ENCODE measurements at places on chromosomes 1 and 21.
A peak's percentile ranks its signal among the peaks of the same experiment; 100 is the strongest.

DNA sequence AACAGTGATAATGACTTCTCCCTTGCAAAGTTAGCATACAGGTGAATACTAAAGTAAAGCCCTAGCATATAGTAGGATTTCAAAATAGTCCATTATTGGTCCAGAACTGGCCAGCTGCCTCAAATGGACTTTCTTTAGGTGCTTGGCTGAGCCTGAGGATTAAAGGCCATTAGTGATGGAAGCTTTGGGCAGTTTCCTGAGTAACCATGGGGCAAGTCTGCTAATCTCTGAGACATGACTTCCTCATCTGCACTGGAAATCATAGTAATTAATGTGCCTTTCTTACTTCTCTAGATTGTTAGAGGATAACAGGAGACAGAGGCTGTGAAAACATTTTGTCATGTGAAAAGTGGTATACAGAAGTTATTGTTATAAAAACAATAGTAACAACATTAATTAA lies 156.5 kb upstream of the UBE2U start:
- H3K4me3 ChIP-seq: no peak overlapping the region
- H3K27ac ChIP-seq: no peak overlapping the region
- H3K27me3 ChIP-seq: no peaks in the 10 kb centered on the region

GRCh38 chr1:116760996-116761665 lies 6.9 kb downstream of the CD2 start:
- H3K4me3 ChIP-seq: no peak overlapping the region
- DNase-seq: no peak
- peaks cover 23% of the 10 kb centered on the region for H3K4me1 ChIP-seq
- H3K27me3 ChIP-seq: no peaks in the 10 kb centered on the region
- H3K36me3 ChIP-seq: no peaks in the 10 kb centered on the region

DNA sequence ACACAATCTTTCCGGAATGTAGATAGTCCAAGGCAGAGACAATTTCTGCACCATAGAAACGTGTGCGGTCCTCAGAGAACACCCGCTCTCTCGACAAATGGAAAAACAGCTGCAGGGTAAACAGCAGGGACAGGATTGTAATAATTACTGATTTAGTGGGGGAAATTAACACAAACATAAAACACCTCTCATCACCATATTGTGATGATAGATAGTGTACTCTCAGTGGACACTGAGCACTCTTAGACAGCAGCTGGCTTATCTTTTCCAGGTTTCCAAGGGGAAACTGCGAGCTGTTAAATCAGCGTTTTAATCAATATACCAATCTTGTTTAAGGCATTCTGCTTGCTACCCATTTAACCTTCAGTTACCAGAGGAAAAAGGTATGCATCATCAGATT lies 277.1 kb downstream of the AKT3 start:
- H3K27ac ChIP-seq: no peak overlapping the region
- H3K4me3 ChIP-seq: no peak overlapping the region
- no peak for DNase-seq
- no peaks in the 10 kb centered on the region for H3K4me1 ChIP-seq
- peaks cover 5% of the 10 kb centered on the region for H3K36me3 ChIP-seq

GRCh38 chr1:63775418-63776127 lies 1.8 kb downstream of the ROR1 start:
- H3K27ac ChIP-seq: peak overlapping the region; percentile 86
- H3K36me3 ChIP-seq: no peaks in the 10 kb centered on the region
- H3K27me3 ChIP-seq: peaks cover 29% of the 10 kb centered on the region
- peaks cover 64% of the 10 kb centered on the region for H3K4me1 ChIP-seq

- H3K27ac ChIP-seq: no peak overlapping the region
- no peaks in the 10 kb centered on the region for H3K36me3 ChIP-seq
- H3K27me3 ChIP-seq: peaks cover 14% of the 10 kb centered on the region
- no peak overlapping the region for H3K4me3 ChIP-seq
- DNase-seq: no peak
Observed at GRCh38 chr1:233496993-233497392, 116.9 kb upstream of the KCNK1 start.

GRCh38 chr1:30250984-30251850 lies 472.2 kb downstream of the MATN1 start:
- peaks cover 32% of the 10 kb centered on the region for H3K4me1 ChIP-seq
- peak overlapping the region; percentile 16 for H3K4me3 ChIP-seq
- H3K27ac ChIP-seq: no peak overlapping the region
- H3K27me3 ChIP-seq: peaks cover 31% of the 10 kb centered on the region
- no peak for DNase-seq

- no peak overlapping the region for H3K27ac ChIP-seq
- peak; percentile 68 for DNase-seq
- no peaks in the 10 kb centered on the region for H3K36me3 ChIP-seq
- peaks cover 28% of the 10 kb centered on the region for H3K4me1 ChIP-seq
- no peak overlapping the region for H3K4me3 ChIP-seq
- H3K27me3 ChIP-seq: no peaks in the 10 kb centered on the region
Observed at GRCh38 chr21:45836268-45836655, 145.3 kb upstream of the COL6A1 start.

DNA sequence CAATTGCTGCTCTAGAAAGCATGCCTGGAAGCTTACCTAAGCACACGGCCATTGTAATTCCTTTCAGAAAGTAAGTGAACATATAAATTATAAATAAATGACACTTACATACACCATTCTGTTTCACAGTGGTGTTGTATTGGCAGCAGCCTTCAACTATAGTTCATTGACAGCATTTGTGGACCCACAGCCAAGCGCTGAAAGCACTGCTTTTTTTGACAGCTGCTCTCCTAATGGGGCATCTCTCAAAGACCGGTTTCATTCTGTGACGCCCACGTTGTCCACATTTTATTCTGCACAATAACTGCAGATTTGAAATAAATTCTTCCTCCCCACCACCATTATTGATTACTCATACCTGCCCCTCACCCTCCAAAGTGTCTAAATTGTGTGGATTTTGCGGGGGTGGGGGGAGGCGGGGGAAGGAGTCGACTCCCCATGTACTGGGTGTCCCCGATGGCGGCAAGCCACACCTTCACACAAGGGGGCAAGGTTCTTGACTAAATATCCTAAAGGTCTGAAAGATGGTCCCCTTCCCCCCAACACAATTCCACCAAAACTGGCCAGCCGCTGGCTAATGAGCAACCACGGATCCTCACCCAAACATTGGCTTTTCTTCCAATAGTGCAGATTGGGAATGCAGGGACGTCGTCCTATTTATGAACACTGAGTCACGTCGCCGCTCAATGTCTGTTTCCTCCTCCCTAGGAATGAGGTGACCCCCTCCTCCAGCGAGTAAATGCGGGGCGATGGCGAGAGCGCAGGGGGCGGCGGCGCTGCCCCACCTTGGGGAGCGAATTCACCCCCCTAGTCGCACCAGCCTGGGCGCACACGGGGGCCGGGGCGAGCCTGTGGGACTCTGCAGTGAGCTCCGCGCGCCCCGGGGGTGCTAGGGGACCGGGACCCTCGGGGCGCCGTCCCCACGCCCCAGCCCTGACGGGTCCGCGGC lies 960 bp downstream of the RCAN1 start:
- no peak overlapping the region for H3K27ac ChIP-seq
- no peaks in the 10 kb centered on the region for H3K36me3 ChIP-seq
- no peak for DNase-seq
- peaks cover 7% of the 10 kb centered on the region for H3K4me1 ChIP-seq

GRCh38 chr21:33783187-33783979 lies 132.2 kb downstream of the ATP5PO start:
- H3K4me3 ChIP-seq: no peak overlapping the region
- peaks cover 46% of the 10 kb centered on the region for H3K36me3 ChIP-seq
- no peak for DNase-seq
- H3K4me1 ChIP-seq: peaks cover 4% of the 10 kb centered on the region

GRCh38 chr1:10724052-10724494 lies 72.4 kb downstream of the CASZ1 start:
- H3K27ac ChIP-seq: peak overlapping the region; percentile 58
- peaks cover 28% of the 10 kb centered on the region for H3K4me1 ChIP-seq
- no peak overlapping the region for H3K4me3 ChIP-seq
- DNase-seq: no peak
- peaks cover 57% of the 10 kb centered on the region for H3K27me3 ChIP-seq

DNA sequence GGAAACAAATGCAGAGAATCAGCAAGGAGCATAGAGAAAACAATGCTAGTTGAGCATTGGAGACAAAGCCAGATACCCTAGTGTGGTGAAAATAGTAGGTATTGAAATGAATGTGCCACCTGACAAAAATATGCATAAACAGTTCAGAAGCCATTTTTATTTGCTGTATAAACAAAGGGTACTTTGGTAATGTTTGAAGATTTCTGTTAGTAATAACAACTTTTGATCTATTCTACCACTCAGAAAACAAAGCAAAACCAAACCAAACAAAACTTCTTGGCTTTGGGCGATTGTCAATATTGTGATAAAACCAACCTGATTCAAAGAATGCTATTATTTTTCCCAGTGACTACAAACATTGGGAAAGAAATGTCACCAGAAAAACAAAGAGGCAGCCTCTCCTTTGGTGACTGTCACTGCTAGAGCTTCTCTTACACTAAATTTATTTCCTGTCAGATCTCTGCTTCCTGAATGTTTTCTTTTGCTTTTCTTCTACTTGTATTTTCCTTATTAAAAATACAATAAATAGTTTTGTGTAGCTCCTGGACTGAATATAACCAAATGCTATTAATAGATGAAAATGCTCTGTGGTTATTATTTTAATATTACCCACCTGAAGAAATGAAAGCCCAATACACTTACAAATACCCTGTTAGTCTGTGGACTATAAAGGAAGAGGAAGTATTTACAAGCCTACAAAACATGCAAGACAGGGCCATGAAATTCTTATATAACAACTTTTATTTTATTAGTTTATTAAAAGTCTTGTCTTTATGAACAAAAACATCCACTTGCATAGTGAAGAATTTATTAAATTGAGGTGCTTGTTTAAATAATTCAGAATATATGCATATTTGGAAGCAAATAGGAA lies 5.7 kb downstream of the ATP6V1G3 start:
- peak overlapping the region; percentile 42 for H3K27ac ChIP-seq
- H3K27me3 ChIP-seq: no peaks in the 10 kb centered on the region
- peak overlapping the region; percentile 12 for H3K4me3 ChIP-seq
- no peaks in the 10 kb centered on the region for H3K36me3 ChIP-seq

DNA sequence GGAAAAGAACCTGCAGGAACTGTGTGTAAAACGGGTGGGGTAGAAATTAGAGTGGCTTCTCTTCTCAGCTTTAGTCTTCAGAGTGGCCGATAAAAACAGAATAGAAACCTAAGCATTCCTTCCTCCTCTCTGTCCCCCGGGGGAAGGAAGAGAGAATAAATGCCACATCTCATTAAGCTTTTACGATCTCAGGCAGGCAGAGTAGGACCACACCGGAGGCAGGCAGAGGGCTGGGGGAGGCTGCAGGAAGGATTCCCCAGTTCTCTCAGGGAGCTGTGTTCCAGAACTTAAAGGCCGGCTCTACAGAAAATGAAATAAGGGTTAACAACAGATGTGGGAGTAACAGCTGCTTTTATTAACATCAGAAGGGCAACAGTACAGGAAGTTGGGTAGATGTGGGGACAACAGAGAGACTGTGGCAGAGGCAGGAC lies 24.5 kb upstream of the MEF2D start:
- no peaks in the 10 kb centered on the region for H3K27me3 ChIP-seq
- H3K27ac ChIP-seq: peak overlapping the region; percentile 33
- H3K4me3 ChIP-seq: no peak overlapping the region
- peaks cover 10% of the 10 kb centered on the region for H3K4me1 ChIP-seq
- peaks cover 16% of the 10 kb centered on the region for H3K36me3 ChIP-seq

- no peak for DNase-seq
- peaks cover 7% of the 10 kb centered on the region for H3K36me3 ChIP-seq
- peak overlapping the region; percentile 79 for H3K27ac ChIP-seq
- peak overlapping the region; percentile 85 for H3K4me3 ChIP-seq
Observed at GRCh38 chr1:50873458-50874187, 86.4 kb downstream of the FAF1 start.

DNA sequence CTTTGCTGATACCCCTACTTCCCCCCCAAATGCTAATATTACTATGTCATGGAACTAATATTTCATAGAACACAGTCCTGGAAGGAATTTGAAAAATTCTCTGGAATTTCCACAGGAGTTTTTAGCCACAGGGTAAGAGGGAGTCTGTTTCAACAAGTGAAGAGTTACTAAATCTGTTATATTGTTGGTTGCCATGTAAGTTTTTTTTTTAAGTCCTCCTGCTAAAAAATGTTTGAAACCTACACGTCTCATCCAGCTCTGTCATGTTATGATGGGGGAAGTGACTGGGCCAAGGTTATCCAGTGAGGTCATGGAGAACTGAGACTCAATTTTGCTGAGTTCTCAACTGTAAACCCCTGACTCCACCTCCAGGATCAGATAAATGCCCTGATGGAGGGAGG lies 60.8 kb upstream of the USP24 start:
- no peak overlapping the region for H3K27ac ChIP-seq
- no peaks in the 10 kb centered on the region for H3K27me3 ChIP-seq
- peaks cover 13% of the 10 kb centered on the region for H3K4me1 ChIP-seq
- no peak for DNase-seq
- H3K4me3 ChIP-seq: no peak overlapping the region

DNA sequence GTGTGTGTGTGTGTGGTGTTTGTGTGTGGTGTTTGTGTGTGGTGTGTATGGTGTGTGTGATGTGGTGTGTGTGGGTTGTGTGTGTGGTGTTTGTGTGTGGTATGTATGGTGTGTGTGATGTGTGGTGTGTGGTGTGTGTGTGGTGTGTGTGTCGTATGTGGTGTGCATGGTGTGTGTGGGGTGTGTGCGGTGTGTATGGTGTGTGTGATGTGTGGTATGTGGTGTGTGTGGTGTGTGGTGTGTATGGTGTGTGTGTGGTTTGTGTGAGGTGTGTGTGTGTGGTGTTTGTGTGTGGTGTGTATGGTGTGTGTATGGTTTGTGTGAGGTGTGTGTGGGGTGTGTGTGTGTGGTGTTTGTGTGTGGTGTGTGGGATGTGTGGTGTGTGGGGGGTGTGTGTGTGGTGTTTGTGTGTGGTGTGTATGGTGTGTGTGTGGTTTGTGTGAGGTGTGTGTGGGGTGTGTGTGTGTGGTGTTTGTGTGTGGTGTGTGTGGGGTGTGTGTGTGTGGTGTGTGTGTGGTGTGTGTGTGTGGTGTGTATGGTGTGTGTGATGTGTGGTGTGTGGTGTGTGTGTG lies 106.2 kb upstream of the ADAR start:
- H3K27ac ChIP-seq: no peak overlapping the region
- DNase-seq: no peak
- H3K27me3 ChIP-seq: peaks cover 3% of the 10 kb centered on the region
- H3K4me1 ChIP-seq: no peaks in the 10 kb centered on the region

- H3K27ac ChIP-seq: no peak overlapping the region
- peaks cover 10% of the 10 kb centered on the region for H3K27me3 ChIP-seq
- peaks cover 8% of the 10 kb centered on the region for H3K4me1 ChIP-seq
- H3K4me3 ChIP-seq: no peak overlapping the region
Observed at GRCh38 chr1:89724369-89725010, 91.6 kb downstream of the LRRC8C start.

DNA sequence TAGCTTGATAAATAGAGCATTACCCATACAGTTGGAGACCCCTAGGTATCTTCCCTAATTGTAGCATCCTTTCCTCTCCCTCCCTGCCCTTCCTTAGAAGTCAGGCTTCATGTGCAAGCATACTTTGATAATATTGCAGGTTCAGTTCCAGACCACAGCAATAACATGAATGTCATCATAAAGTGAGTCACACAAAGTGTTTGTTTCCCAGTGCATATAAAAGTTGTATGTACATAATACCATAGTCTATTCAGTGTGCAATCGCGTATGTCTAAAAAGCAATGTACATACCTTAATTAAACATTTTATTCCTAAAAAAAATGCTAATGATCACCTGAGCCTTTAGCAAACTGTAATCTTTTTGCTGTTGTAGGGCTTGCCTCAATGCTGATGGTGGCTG lies 33.4 kb upstream of the KAZN start:
- no peak for DNase-seq
- no peak overlapping the region for H3K27ac ChIP-seq
- no peaks in the 10 kb centered on the region for H3K4me1 ChIP-seq
- H3K27me3 ChIP-seq: no peaks in the 10 kb centered on the region

- DNase-seq: no peak
- H3K4me1 ChIP-seq: peaks cover 24% of the 10 kb centered on the region
- no peaks in the 10 kb centered on the region for H3K27me3 ChIP-seq
- no peaks in the 10 kb centered on the region for H3K36me3 ChIP-seq
- H3K4me3 ChIP-seq: peak overlapping the region; percentile 94
Observed at GRCh38 chr1:155226910-155227260, 18.4 kb downstream of the MTX1 start.
